RWPE1 (cell line): ENCODE measurements at places on chromosomes 11 and 22.

DNA sequence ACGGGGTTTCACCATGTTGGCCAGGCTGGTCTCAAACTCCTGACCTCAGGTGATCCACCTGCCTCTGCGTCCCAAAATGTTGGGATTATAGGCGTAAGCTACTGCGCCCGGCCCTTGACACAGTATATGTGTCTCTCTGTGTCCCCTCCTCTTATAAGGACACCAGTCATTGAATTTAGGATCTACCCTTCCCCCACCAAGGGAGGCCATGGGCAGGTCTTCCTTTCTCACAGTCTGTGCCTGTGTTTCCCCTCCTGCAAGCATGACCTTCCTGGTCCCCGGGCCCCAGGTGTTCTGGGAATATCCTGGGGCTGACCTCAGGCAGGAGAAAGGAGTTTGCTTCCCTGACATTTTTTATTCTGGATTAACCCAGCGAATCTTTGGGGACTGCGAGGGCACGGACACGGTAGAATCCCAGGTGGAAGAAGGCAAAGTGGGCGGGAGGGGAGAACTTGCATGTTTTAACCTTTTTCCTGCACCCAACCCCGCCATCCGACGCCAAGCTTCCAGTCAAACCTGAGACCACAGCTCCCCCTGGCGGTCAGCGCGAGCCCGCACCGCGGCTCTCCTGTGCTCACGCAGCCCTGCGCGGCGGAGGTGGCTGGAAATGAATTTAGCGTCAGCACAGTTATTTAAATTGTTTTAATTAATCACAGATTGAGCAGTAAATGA is 42.1 kb upstream of the ISX start:
- peak; percentile 16 for DNase-seq

DNA sequence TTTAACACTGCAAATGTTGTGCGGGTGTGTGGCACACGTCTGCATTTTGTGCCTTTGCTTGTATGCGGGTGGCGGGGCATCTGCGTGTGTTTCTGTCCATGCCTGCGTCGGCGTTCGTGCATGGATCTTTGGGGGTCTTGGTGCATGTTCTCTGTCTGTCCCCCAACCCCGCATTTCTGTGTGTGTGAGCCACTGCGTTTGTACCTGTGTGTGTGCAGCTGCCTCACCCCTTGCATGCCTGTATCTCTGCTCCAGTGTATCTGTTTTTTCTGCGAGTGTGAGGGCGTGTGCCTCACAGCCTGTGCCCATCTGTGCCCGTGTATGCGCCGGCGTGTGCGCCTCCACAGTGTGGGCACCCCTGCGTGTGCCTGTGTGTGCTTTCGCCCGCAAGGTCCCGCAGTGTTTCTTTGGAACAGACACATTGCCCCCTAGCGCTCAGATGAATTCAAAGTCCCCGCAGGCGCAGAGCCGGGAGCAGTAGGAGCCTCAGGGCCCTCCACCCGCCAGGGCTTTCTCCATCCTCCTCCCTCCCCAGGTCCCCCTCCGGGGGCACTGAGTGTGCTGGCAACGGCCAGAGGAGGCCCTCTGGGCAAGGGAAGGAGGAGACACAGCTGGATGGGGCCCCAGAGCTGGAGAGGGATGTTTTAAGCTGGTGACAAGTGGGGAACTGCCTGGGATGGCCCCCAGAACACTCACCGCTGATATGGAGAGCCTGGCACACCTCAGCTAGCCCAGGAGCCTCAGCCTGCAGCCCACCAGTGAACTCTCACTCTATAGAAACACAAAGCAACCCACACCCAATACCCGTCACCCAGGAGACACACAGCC is 3.1 kb upstream of the MN1 start:
- DNase-seq = peak; percentile 20

GRCh38 chr11:72216638-72217037 is at the start of gene FOLR2:
Gene FOLR2, plus strand, starts transcription at chr11:72216794. Its CDS starts 1,791 bp downstream, at chr11:72218585.
- DNase-seq = no peak

GRCh38 chr22:37654563-37655251 is 3.8 kb upstream of the PDXP start:
- DNase-seq = no peak

DNA sequence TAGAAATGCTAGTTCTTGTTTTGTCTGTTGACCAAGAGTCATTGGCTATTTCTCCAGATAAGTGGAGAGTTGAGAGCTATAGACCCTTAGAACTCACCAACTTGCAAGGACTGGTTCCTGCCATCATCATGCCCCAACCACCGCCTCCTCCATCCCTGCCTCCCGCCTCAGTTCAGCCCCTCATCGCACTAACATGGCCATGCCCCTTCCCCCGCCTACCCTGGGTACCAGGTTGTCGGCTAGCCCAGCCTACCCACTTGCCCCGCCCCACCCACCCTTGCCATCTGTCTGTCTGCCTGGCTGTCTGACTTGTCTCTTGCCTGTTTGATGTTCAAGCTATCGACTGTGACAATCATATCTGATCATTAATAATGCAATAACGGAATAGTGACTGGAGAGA is 154.1 kb downstream of the TRIM29 start:
- DNase-seq = no peak

- no peak for DNase-seq
Measured at GRCh38 chr11:122334546-122335339, 218.7 kb upstream of the BLID start.

DNA sequence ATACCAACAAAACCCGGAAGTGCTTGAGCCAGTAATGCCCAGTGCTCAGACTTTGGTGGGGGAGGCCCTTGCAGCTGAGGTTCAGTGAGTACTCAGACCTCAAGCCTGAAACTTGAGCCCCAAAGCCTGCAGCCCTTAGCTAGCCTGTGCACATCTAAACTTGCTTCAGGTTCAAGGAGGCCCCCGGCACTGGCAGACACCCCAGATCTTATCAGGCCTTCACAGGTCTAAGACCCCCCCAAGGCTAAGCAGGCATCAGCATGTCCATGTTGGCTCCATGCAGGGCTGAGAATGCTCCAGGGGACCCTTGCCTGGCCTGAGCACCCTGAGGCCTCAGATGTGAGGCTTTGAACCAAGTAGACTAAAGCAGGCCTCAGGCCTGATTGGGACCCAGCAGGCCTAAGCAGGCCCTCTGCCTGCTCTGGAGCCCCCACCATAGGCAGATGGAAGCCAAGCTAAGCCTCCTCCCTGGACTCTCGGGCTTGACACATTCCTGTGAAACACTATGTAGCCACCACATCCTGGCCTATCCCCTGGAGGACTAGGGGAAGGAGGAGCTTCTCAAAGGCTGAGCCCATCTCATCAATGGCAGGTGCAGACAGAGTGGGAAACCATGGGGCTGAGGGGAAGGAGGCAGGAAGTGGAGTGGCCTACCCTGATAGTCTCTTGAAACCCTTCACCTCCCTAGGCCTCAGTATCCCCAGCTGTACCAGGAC is 1.2 kb upstream of the CASTOR1 start:
- peak; percentile 57 for DNase-seq

DNA sequence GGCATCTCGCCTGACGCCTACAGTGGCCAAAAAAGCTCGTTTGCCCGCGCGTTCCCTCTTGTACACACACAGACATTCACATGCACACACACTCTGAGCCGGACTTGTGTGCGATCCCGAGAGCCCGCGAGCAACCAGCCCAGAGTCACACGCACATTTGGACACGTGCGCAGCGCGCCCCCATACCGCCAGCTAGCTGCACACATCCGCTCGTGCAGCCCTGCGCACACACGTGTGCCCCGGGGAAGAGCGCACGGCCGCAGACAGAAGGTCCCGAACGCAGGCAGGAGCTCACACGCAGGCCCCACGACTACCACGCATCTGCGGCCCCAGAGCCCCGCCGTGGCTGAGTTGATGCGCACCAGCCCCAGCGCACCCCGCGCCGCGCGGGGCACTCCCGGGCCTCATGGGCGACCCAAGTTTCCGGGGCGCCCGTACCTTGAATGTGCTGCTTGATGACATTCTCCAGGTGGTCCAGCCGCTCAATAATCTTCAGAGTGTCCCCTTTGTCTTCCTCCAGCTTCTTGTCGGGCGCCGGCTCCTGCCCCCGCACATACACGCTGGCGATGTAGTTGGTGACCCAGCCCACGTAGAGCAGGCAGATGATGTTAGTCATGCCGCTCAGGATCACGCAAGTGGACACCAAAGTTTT is 758 bp downstream of the GALNT18 start:
- DNase-seq = peak; percentile 14

DNA sequence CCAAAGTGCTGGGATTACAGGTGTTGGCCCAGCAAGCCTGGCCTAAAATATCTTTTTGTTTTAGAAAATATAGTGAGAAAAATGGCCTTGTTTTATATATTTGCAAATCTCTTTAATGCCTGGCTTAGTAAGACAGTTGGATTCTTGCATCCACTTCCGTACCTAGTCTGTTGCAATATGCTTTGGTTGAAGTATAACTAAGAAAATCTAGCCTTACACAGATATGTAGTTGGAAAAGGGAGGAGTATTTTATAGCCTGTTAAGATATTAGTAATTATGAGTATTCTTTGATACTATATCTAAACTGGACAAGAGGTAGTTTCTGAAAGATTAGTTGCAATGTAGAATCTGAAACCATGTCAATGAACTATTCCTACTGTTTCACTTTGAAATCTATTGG is 65.1 kb downstream of the ZNRF3 start:
- no peak for DNase-seq

- DNase-seq = no peak
Measured at GRCh38 chr11:26571861-26572654, at the start of gene MUC15. Gene MUC15, minus strand, starts transcription at chr11:26572263. Its CDS starts 5,169 bp downstream, at chr11:26567094.

- no peak for DNase-seq
Measured at GRCh38 chr11:2369320-2369719, 7.8 kb upstream of the CD81 start.

- no peak for DNase-seq
Measured at GRCh38 chr11:19673924-19674729, 38.5 kb upstream of the NAV2 start.

- no peak for DNase-seq
Measured at GRCh38 chr11:93198215-93198845, 539 bp upstream of the SLC36A4 start.

DNA sequence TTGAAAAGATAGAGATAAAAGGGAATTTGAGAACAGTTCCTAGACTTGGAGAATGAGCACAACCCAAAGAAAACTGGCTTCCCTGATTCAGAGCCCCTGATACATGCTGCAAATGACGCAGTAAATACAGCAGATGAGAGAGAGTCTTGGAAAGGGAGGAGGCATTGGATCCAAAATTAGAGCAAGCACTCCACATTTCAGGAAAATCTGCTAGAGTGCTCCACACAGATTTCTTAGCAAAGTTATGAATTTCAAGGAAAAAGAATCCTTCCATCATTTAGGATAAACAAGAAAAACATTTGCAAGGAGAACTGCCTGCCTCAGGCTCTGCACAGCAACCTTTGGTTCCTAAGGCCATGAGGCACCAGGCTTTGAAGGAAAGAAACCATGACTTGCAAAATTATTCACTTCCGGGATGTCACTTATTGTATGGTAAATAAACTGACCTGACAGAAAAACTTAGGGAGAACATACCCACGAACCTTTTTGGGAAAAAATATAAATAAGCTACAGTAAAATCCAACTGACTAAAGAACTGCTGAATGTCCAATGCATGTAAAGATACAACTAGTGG is 89.8 kb upstream of the RTL6 start:
- DNase-seq = no peak

GRCh38 chr11:112156956-112157766 is 6.7 kb downstream of the IL18 start:
- DNase-seq = peak; percentile 93

GRCh38 chr11:22797047-22797446 is 32.6 kb downstream of the SVIP start:
- DNase-seq = no peak

- no peak for DNase-seq
Measured at GRCh38 chr22:49011769-49012648, 815.7 kb downstream of the BRD1 start.

DNA sequence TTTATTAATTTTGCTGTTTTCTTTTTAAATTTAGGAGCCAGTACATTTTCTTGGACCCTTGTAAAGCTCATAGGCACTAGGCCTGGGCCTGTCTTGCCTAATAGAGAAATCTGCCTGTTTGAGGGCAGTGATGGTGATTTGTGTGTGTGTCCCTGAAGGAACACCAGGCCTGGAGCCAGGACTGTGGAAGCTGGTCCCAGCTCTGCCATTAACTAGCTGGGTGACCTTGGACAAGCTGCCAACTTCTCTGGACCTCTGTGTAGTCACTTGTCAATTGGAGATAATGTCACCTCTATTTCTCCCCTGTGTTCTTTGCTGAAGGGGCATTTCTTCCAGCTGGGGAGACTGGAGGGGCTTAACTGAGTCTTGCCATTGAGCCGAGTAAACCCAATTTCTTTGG is 16.0 kb upstream of the FTH1 start:
- DNase-seq = no peak

DNA sequence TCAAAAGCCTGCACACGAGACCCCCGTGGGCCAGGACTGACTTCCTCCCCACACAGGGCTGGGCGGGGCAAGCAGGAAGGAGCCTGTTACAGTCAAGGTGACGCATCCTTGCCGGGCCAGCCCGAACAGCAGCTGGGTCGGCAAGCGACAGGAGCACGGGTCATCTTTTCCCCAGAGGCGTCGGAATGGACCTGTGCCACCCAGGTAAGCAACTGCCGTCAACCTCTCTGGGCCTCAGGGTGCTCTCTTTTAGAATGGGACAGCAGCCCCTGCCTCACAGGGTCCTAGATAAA is at the start of gene CYTH4:
CYTH4 (plus strand) TSS at position 124 of the 293 bp plus-strand sequence; CDS start at position 186, 62 bp downstream.
- DNase-seq = peak; percentile 50

DNA sequence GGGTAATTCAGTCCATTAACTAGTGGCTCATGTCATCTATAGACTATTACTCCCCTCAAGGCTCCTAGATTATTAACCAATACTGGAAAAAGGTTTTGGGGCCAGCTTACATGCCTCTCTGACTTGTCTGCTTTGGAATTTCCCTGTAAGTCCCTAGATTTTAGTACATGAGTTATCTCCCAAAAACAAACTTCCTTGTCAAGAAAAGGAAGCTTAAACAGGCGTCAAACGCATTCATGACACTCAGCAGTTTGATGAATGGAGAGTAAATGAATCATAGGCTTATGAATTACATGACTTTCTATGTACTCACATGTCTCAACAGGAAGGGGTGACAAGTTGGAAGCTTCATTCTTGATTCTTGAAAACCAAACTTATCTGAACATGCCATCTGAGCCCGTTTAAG is 70.8 kb downstream of the BLID start:
- DNase-seq = peak; percentile 80

DNA sequence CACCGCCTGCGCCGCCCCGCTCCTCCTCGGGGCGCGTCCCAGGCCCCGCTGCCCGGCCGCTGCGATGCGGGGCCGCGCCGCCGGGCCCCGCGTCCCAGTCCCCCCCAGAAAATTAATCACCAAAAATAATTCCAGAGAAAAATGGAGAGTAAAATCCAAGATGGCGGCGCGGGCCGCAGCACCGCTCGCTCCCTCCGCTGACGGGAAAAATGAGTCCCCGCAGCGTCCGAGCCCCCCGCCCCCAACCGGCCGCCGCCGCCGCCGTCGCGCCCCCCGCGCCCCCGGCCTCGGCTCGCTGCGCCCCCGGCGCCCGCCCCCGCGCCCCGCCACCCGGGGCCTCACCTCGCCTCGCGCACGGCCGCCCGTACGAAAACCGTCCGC is at the start of gene KMT5B:
KMT5B (minus strand) TSS at position 162 of the 381 bp plus-strand sequence. CDS start 23,220 bp downstream, outside the sequence.
- peak; percentile 23 for DNase-seq

- DNase-seq = no peak
Measured at GRCh38 chr11:113998574-113998973, 23.7 kb downstream of the HTR3A start.

- no peak for DNase-seq
Measured at GRCh38 chr22:43541462-43542407, 129.9 kb downstream of the MPPED1 start.

- DNase-seq = no peak
Measured at GRCh38 chr11:2945031-2945756, 16.0 kb upstream of the PHLDA2 start.

- no peak for DNase-seq
Measured at GRCh38 chr11:20808328-20808727, 138.9 kb downstream of the NELL1 start.
